ENCODE measurements at places on chromosomes 3 and 15.

DNA sequence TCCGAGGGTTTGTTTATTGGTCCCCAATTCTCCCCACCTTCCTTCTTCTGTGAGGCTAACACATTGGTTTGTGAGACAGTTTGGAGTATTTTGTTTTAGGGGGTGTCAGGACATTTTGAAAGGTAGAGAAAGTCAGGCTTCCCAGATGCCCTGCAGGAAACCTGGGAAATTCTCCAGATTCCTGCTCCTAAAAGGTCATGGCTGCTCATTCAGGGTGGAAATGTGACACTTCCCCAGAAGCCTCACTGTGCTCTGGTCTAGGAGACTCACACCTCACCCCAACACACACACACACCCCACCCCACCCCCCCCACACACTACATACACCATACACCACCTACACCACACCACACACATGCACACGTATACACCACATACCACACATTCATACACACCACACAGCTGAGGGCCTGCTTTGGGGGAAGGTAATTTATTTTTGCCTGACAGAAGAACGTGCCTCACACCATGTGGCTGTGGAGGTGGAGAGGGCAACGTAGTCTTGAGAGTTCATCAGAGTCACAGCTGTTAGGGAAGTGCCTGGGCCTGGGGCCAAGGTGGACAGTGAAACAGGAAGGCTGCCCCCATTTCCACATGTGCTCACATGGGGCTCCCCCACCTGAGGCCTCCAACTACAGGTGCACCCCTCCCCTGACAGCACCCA lies 40.4 kb upstream of the LIMD1 start:
- DNase-seq = peak; percentile 50

- DNase-seq = no peak
Observed at GRCh38 chr15:90212221-90213098, 11.3 kb downstream of the SEMA4B start.

DNA sequence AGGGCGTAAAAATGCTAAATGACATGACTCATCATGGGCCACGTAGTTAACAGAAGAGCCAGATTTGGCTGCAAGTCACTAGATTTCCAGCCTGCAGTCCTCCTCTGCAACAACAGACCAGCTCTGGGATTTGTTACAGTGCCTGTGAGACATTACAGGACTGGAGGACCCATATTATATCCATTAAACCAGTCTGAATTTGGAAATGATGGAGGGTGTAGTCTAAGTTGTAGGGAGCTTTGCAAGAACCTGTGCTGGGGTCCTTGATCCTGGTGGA lies 10.8 kb downstream of the ZNF774 start:
- DNase-seq = peak; percentile 86

GRCh38 chr3:128497305-128498126 lies 4.5 kb upstream of the GATA2 start:
- peak; percentile 58 for DNase-seq

DNA sequence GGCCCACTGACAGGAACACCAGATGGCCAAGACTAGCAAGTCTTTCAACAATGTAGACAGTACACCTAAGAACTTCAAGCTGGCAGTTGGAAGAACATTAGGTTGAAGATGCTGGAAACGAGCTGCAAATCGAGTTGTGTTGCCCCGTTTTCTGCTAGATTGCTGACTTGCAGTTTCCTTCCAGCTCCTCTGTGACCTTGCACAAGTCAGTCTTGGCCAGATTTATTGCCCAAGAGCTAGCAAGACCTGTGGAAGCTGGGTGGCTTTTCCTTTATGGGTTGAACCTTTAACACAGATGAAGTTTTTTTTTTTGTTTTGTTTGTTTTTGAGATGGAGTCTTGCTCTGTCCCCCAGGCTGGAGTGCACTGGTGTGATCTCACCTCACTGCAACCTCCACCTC lies 2.9 kb upstream of the RBM6 start:
- peak; percentile 34 for DNase-seq

- DNase-seq = no peak
Observed at GRCh38 chr3:67490658-67491057, 163.8 kb downstream of the SUCLG2 start.

- peak; percentile 77 for DNase-seq
Observed at GRCh38 chr15:94026458-94027304, 204.7 kb upstream of the MCTP2 start.

DNA sequence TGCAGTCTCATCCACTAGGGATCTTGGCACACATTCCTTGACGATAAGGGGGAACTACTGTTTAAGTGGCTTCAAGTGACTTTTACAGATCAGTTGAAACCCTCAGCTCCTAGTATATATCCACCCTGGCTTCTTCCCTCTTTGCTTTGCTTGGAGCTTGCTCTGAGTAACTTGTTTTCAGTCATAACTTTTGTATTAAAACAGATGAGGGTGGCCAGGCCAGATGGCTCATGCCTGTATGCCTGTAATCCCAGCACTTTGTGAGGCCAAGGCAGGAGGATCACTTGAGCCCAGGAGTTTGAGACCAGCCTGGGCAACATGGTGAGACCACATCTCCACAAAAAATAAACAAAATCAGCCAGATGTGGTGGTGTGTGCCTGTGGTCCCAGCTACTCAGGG lies 42.4 kb downstream of the EOMES start:
- no peak for DNase-seq

- no peak for DNase-seq
Observed at GRCh38 chr15:80465626-80466005, 61.4 kb downstream of the ARNT2 start.

- peak; percentile 3 for DNase-seq
Observed at GRCh38 chr3:186536883-186537844, 7.0 kb downstream of the CRYGS start.

DNA sequence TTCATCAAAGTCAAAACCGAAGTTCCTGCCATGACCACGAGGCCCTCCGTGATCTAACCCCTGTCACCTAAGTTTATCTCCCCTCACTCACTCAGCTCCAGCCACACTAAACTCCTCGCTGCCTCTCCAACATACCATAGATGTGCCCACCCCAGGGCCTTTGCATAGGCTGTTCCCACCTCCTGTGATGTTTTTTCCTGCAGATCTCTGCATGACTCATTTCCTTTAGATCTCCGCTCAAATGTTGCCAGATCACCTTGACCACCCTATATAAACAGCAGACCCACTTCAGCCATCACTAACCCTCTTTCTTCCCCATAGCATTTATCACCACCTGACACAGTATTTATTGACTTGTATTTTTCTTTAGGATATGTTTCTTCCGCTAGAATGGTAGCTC lies 58.5 kb downstream of the HRH1 start:
- no peak for DNase-seq

DNA sequence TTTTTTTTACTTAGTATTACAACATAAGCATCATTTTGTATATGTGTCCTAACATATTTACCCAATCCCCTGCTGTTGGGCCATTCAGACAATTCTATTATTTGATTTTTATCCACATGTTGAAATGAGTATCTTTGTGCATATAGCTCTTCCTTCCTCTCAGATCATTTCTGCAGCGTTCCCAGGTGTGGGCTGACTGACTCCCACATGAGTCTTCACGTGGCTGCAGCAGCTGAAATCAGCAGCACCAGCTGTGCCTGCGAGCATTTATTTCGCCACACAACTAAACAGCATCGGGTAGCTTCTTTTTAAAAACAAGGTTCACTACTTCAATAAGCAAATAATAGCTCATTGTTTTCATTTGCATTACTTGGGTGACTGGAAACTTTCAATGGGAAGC lies 44.5 kb upstream of the PDE8A start:
- DNase-seq = no peak

- DNase-seq = peak; percentile 57
Observed at GRCh38 chr3:46693038-46693891, at the start of gene ALS2CL. Gene ALS2CL (minus strand): TSS chr3:46693679. CDS start chr3:46689440, 4,239 bp downstream.

GRCh38 chr3:43689766-43690399 lies 855 bp upstream of the ABHD5 start:
- no peak for DNase-seq

GRCh38 chr3:191470080-191470479 lies 9.1 kb downstream of the PYDC2 start:
- no peak for DNase-seq

GRCh38 chr15:98865397-98866339 lies 141.9 kb downstream of the PGPEP1L start:
- peak; percentile 44 for DNase-seq

- DNase-seq = peak; percentile 30
Observed at GRCh38 chr3:24145481-24145880, 200.4 kb downstream of the NR1D2 start.

DNA sequence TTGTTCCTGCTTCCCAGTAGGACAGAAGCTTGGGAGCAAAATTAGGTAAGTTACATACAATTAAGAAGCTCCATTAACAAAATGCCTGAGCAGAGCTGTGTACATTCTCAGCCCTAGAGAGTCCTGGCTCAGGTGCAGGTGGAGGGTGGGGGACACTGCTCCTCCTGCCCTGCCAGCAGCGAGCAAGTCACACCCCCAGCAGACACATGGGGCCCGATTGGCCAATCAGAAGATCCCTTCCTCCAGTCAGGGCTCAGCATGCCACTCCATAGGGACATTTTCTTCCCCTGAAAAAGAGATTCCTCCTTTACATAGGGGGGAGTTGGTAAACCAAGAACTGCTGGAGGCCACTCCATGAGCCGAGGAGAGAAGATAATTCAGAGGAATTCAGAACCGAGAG lies 62.1 kb downstream of the PLXNA1 start:
- DNase-seq = no peak

- DNase-seq = no peak
Observed at GRCh38 chr3:70646635-70647034, 334.2 kb upstream of the MDFIC2 start.

DNA sequence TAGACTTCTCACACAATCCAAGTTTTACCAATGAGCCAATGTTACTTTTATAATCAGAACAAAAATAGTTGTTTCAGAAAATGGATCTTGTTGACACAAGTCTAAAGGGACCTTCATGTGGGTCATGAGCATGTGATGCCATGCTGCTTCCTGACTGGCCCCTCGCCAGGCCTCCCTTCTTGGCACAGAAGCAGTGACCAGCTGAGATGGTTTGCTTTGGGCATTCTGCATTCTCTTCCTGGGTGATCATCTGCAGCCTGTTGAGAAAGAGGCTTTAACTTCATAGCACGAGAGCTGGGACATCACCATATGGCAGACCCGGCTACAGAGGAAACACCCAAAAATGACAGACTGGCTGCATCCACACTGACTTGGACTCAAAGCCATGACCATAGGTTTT lies 45.7 kb downstream of the TGM4 start:
- no peak for DNase-seq

DNA sequence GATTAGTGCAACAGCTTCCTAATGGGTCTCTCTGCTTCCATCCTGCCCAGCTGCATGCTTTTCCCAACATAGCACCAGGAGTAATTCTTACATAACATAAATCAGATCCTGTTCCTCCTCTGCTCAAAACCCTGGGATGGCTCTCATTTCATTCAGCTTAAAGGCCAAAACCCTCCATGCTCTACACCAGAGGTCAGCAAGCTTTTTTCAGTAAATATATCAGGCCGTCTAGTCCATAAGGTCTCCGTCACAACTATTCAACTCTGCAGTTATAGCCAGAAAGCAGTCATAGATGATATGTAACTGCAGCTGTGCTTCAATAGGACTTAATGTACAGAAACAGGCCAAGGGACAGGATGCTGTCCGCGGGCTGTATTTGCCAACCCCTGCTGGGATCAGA lies 202.8 kb upstream of the UBE2E2 start:
- no peak for DNase-seq

DNA sequence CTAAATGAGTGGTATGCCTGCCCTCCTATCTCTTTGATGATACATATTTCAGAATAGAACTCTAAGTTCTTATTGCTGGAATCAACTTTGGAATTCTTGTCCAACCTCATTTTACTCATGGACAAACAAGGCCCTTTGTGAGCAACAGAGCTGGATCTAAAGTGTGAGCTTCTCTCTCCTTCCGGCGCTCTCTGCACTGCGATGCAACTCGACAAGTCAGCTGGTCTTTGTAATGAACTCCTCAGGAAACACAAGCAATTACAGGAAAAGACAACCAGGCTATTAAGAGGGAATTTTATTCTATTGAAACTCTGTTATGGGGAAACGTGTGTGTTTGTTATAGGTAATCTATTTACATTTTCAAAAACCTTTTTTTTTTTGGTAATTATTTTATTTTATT lies 20.3 kb upstream of the NRROS start:
- peak; percentile 55 for DNase-seq

GRCh38 chr3:15875016-15875689 lies 77.4 kb upstream of the ANKRD28 start:
- peak; percentile 82 for DNase-seq

DNA sequence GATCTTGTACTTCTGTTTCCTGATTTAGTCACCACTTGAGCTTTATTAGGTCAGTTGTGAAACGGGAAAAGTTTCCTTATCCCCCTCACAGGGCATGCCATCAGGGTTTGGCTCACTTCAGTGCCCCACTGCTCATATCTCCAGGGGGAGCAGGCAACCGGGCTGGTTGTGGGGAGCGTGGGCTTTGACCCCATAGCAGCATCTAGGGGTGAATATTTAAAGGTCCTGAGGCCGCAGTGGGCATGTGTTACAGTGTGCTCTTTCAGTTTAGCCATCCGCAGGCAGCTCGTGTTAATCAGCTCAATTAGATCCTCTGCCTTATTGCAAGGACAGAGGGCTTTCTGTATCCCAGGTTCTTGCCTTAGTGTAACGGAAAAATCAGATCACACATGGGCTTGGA lies 71.9 kb downstream of the MRPL46 start:
- no peak for DNase-seq

GRCh38 chr3:184227481-184227935 lies 1.9 kb upstream of the VWA5B2 start:
- peak; percentile 46 for DNase-seq

DNA sequence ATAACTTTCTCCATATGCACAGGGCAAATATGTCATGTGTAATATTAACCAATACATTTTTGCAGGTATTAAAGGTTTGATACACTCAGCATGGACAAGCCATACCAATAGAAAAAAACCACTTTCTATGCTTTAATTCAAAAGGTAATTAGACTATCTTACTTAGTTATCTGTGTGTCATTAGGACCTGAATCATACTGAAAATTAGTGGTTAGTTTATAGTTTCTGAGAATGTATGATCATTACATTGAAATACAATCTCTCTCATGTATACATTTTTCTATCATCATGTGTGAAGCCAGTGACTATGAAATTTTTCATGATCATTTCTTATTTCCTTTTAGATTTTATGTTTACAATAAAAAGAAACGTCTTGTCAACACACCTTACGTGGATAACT lies 16.3 kb downstream of the RPS27L start:
- DNase-seq = no peak

DNA sequence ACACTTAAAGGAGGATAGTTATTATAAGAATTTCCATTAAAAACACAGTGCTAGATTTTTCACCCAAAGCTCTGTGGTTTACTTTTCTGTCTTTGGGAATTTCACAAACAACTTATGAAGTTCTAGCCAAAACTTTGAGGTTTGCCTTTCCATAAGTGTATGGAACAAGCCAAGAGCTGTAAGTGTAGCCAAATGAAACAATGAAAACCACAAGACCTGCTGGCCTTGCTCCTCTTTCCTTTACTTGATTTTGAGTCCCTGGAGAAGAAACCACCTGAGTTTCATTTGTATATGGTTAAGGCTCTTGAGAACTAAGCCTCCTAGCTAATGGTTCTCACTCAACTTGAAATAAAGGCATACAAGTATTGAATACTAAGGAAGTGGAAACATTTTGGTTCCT lies 365.3 kb upstream of the EPHA3 start:
- DNase-seq = no peak

GRCh38 chr15:80620931-80621330 lies 74.2 kb upstream of the ABHD17C start:
- no peak for DNase-seq

GRCh38 chr3:170309046-170309445 lies 48.5 kb upstream of the SKIL start:
- no peak for DNase-seq
